ENCODE measurements at places on chromosomes 11 and 22.

- no peak for DNase-seq
Observed at GRCh38 chr11:125626288-125626950, 1.5 kb downstream of the CHEK1 start.

DNA sequence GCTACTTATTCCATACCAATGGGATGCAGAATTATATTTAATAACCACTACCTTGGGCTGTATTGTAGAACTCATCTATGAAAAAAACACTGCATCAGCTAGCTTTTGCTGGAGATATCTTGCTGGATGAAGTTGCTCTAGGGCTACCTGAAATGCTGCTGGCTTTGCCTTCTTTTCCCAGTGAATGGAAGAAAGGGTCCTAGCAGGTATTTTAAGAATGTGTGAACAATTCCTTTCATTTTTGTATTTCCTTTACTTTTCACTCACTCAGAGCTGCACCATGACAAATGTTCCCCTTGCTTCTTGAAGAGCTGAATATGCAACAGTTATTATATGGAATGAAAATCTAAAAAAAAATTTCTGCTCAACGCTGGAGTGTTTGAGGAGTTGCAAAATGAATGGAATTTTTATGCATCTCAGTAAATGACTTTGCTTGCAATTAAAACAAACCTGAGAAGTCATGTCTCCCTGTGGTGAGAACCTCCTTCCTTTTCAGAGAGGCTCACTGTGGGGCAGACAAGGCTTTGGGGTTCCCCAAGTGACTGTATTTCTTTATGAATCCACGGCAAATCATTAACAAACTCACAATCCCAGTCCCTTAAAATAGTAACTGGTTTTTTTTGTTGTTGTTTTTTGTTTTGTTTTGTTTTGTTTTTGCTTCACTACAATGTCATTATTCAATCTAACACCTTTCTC lies 566.8 kb upstream of the KIRREL3 start:
- DNase-seq: no peak

- DNase-seq: no peak
Observed at GRCh38 chr11:60891103-60891741, 15.2 kb downstream of the PRPF19 start.

- DNase-seq: no peak
Observed at GRCh38 chr11:90434858-90435257, 212.0 kb upstream of the CHORDC1 start.

GRCh38 chr11:66861774-66862558 lies 5.1 kb downstream of the LRFN4 start:
- no peak for DNase-seq

DNA sequence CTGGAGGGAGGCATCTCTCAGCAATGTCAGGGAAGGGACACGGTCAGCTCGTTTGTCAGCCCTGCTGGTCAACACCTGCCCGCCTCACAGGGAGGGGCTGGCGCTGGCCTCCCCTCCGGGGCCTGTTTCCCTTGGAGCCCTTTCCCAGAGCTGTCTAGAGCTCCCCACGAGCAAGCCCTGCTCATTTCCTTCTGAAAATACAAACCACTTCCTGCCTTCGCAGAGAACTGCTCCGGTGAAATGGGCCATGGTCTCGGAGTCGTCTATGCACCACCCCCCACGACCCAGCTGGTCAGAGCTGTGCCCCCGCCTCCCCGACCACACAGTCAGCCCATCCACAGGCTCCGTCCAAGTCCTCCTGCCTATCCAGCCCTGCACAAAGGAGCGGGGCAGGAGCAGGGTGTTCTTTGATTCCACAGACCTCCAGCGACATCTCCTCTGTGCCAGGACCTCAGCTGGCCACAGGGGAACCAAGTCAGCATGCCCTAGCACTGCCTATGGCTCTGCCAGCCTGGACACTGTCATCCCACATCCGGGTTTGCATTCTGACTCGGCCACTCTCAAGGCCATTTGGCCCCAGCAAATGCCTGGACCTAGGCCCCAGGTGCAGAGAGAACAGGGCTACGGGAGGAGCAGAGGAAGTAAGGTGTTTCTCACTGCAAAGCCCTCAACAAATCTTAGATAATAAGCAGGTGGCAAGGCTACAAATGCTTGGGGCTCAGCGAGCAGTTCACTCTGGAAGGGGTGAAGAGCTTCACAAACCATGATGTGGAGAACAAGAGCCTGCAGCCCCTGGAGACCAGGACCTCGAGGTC lies 82.1 kb upstream of the WNT11 start:
- no peak for DNase-seq

DNA sequence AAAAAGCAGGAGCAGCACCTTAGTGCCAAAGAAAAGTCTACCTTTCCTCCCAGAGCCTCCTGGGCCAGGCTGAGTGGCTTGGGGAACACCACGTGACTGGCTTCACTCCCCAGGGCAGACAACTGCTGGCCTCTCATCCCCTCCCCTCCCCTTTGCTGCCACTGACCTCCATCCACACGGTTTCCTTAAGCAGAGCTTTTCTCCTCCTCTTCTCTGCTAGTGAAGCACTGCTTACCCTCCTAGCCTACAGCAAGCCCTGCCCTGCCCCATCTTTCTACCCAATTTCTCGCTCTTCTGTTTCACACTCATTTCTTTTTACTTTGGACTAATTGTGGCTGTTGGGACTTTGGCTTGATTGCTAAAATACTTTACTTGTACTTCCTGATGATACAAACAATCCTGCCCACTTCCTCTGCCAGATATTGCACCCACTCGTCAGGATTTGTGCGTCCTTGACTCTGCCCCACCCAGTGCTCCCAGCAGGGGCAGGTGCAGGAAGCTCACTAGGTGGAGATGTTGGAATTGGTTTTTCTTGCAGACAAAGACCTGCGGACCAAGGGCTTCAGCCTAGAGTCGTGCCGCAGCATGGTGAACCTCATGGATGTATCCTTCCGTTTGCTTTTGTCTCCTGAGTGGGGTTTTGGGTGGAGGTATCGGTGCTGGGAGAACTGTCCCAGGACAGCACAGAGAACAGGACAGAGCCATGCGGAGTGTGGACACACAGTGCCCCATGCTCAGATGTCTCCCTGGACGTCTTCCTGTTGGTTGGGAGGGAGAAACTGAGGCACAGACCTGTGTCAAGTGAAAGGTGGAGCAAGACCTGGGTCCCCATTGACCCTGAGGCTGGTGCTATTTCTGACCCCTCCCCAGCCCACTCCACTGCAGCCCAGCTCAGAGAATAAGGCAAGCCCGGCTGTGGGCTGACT lies 27.3 kb downstream of the CAPN1 start:
- DNase-seq: peak; percentile 43

DNA sequence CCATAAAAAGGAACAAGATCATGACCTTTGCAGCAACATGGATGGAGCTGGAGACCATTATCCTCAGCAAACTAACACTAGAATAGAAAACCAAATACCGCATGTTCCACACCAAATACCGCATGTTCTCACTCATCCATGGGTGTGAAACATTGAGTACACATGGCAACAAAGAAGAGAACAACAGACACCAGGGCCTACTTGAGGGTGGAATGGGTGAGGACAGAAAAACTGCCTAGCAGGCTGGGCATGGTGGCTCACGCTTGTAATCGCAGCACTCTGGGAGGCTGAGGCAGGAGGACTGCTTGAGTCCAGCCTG lies 12.3 kb downstream of the EHD1 start:
- no peak for DNase-seq

- no peak for DNase-seq
Observed at GRCh38 chr11:71370895-71371673, 77.1 kb downstream of the DHCR7 start.

DNA sequence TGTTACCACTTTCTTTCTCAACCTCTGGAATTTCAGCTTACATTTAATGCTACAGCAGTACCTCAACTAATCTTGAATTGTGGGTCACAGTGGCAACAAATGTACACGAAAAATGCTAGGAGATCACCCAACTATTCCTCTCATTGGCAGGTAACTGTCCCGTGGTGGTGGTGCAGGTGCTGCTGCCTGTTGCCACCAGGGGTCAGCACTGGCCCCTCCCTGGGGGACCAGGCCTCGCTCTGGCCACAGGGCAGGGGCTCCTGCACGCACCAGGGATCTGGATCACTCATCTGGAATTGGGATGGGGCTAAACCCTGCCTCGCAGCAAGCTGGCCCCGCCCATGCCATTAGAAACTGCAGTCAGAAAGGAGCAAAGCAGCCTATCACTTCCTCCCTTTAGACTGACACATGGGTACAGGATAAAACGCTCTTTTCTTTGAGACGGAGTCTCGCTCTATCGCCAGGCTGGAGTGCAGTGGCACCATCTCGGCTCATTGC lies 6.9 kb upstream of the POLDIP3 start:
- DNase-seq: no peak

GRCh38 chr11:100562128-100562527 lies 125.0 kb upstream of the ARHGAP42 start:
- DNase-seq: no peak

Data from NCI-H510A (cell line).